ENCODE measurements at places on chromosomes 3 and 15.

DNA sequence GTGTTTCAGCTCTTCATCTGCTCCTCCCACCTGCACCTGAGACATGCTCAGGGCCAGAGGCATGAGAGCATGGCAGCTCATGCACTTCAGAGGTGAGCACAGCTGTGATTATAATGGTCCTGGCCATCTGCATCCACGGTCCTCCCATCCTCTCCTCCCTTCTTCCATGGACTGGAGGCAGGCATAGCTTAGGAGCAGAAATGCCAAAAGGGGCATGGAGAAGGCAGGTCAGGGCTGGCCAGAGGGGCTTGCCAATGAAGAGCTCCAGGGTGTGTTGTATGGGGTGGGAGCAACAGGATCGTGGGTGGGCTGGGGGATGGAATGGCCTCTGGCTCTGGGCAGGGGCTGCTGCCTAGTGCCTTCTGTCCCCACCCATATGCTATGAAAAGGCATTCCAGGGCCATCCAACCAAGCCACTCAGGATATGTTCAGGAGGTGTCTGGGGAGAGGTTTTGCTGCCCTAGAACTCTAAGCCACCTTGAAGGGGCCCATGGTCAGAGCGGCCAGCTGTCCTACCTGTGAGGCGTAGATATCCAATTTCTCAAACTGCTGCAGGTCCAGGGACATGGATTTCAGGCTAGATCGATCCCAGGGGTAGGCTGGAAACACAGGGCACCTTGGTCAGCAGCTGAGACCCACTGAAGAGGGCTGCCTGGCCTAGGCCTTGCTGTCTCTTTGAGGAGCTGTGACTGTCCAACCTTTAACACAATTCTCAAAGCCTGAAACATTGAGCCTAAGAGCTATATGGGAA is 26.1 kb downstream of the KY start:
- H3K27me3 ChIP-seq, result no peaks in the 10 kb centered on the region
- no peaks in the 10 kb centered on the region for H3K36me3 ChIP-seq
- H3K4me1 ChIP-seq, result no peaks in the 10 kb centered on the region
- H3K4me3 ChIP-seq, result no peak overlapping the region

GRCh38 chr3:126127452-126127851 is 43.5 kb upstream of the SLC41A3 start:
- no peaks in the 10 kb centered on the region for H3K36me3 ChIP-seq
- DNase-seq, result no peak
- no peaks in the 10 kb centered on the region for H3K4me1 ChIP-seq
- H3K4me3 ChIP-seq, result no peak overlapping the region
- no peak overlapping the region for H3K27ac ChIP-seq

DNA sequence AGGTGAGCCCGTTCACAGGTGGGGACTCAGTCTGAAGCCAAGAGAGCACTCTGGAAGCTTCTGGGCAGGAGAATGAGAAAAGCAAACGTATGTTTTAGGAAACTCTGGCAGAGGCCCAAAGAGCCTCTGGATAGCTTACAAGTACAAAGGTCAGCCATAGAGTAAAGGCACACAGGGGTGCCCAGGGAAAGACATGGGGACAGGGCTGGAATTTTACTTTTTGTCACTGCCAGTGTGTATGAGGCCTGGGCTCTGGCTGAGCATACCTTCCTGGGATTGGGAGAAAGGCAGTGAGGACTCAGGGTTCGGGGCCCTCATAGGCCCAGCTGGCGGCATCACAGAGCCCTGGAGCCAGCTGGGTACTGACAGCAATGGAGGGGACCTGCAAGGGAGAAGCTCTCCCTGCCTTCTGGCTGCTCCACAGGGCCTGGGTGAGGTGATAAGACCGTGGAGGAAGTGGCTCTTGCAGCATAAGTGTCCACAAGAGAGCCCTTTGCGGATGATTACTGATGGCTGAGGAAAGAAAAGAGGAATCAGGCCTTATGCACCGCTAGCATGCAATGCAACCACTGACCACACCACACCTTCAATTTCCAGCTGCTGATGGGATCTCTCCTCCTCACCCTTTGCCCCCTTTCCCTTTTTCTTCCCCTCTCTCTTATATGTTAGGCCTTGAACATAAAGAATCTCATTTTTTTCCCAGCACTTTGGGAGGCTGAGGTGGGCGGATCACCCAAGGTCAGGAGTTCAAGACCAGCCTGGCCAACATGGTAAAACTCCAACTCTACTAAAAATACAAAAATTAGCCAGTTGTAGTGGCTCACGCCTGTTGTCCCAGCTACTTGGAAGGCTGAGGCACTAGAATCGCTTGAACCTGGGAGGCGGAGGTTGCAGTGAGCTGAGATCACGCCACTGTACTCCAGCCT is 25.1 kb upstream of the BCL2L10 start:
- no peak overlapping the region for H3K4me3 ChIP-seq
- no peak overlapping the region for H3K27ac ChIP-seq
- DNase-seq, result no peak
- no peaks in the 10 kb centered on the region for H3K36me3 ChIP-seq

- DNase-seq, result no peak
- peaks cover 13% of the 10 kb centered on the region for H3K27me3 ChIP-seq
- peak overlapping the region; percentile 29 for H3K4me3 ChIP-seq
- H3K36me3 ChIP-seq, result no peaks in the 10 kb centered on the region
- no peak overlapping the region for H3K27ac ChIP-seq
Measured at GRCh38 chr15:65355173-65355987, 22.4 kb downstream of the IGDCC3 start.

DNA sequence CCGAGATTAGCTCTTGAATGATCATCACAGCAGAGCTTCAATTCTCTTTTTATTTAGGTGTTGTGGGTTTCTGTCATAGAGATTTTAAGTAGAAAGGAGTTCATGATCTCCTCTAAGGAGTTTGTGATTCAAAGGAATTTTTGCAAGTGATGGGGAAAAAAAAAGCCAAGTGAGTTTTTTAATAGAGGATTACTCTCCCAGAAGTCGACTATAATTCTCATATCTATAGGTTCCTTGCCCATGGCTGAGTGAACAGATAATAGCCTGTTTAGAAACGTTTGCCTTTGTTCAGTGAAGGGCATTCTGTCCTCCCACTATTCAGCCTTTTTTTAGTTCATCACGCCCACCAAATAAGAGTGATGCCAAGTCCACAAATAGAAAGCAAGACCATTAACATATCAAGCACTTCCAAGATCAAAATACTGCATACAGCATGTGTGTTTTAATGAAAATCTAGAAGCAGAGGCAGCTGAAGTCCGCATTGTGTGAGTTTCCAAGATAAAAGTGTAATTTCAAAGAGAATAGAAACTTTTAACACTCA is 398.4 kb upstream of the CNTN3 start:
- no peak for DNase-seq
- H3K27me3 ChIP-seq, result no peaks in the 10 kb centered on the region
- H3K4me1 ChIP-seq, result no peaks in the 10 kb centered on the region
- H3K36me3 ChIP-seq, result no peaks in the 10 kb centered on the region
- H3K4me3 ChIP-seq, result no peak overlapping the region

- no peaks in the 10 kb centered on the region for H3K36me3 ChIP-seq
- peak overlapping the region; percentile 46 for H3K4me3 ChIP-seq
- H3K27me3 ChIP-seq, result no peaks in the 10 kb centered on the region
- no peak overlapping the region for H3K27ac ChIP-seq
- DNase-seq, result no peak
Measured at GRCh38 chr3:9916346-9916733, 558 bp upstream of the IL17RC start.

DNA sequence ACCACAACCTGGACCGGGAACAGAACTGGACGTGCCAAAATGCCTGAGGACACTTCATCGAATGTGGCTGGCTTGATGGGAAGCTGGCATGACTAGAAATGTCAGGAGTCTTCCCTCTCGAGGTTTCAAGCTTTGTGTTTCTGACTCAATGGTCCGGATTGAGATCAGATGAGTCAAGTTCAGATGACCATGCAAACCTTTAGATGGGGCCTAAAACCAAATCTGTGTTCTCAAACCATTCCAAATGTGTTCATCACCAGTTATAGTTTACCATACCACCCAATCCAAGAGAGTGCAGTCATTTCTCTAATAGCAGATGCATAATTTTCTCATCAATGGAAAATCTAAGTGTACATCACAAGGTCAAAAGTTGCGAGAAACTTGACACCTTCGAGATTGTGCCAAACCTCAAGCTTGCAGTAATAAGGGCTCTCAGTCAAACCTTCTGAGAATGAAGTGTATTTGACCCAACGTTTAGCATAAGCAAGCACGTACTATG is 369.1 kb downstream of the RORA start:
- H3K27me3 ChIP-seq, result no peaks in the 10 kb centered on the region
- H3K4me3 ChIP-seq, result no peak overlapping the region
- no peaks in the 10 kb centered on the region for H3K36me3 ChIP-seq
- no peaks in the 10 kb centered on the region for H3K4me1 ChIP-seq
- no peak for DNase-seq

DNA sequence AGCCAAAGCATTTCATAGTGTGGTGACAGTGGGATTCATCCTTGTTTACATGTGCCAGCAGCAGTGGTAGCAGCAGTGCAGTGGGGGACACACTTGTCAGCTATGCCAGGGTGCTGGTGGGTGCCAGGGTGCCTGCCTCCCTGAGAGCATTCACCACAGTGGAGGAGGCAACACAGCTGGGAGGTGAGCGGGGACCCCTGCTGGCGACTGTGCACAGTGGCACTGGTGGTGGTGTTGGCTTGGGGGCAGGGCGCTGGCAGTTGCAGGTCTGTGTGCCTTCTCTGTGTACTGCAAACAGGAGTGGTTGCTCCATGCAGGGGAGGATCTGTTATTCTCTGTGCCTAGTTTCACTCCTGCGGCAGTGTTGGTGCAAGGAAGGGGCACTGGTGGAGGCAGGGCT is 41.2 kb downstream of the CEP63 start:
- H3K4me3 ChIP-seq, result no peak overlapping the region
- H3K36me3 ChIP-seq, result no peaks in the 10 kb centered on the region
- no peaks in the 10 kb centered on the region for H3K27me3 ChIP-seq
- no peak overlapping the region for H3K27ac ChIP-seq

- H3K27ac ChIP-seq, result no peak overlapping the region
- no peaks in the 10 kb centered on the region for H3K4me1 ChIP-seq
- DNase-seq, result peak; percentile 77
- no peaks in the 10 kb centered on the region for H3K36me3 ChIP-seq
- H3K4me3 ChIP-seq, result no peak overlapping the region
- no peaks in the 10 kb centered on the region for H3K27me3 ChIP-seq
Measured at GRCh38 chr15:42137461-42138261, 18.8 kb downstream of the PLA2G4F start.

GRCh38 chr3:42300013-42300412 is 34.0 kb upstream of the CCK start:
- no peaks in the 10 kb centered on the region for H3K36me3 ChIP-seq
- peak; percentile 8 for DNase-seq
- no peak overlapping the region for H3K4me3 ChIP-seq

DNA sequence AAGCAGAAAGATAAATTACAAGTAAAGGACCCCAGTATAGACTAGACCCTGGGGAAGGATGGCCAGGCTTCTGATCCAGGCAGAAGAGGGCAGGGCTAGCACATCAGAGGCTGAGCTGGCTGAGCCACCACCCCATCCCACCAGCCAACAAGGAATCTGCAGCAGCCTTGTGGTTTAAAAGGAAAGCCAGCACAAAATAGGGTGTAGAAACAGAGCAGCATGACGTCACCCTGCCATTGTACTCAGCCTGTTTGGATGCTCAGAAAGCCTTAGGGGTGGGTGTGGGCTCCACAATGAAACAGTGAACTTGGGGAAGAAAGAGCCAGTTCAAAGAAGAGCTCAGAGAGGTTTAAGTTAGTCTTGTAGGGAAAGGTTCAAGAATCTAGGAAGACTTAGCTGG is 28.2 kb downstream of the DUOX1 start:
- DNase-seq, result peak; percentile 33
- H3K36me3 ChIP-seq, result no peaks in the 10 kb centered on the region
- H3K27me3 ChIP-seq, result no peaks in the 10 kb centered on the region

GRCh38 chr15:44188795-44189194 is 6.3 kb downstream of the FRMD5 start:
- H3K27me3 ChIP-seq, result peaks cover 6% of the 10 kb centered on the region
- no peaks in the 10 kb centered on the region for H3K36me3 ChIP-seq
- no peak overlapping the region for H3K4me3 ChIP-seq
- DNase-seq, result no peak
- peaks cover 2% of the 10 kb centered on the region for H3K4me1 ChIP-seq

- H3K4me1 ChIP-seq, result no peaks in the 10 kb centered on the region
- peak; percentile 67 for DNase-seq
- no peaks in the 10 kb centered on the region for H3K36me3 ChIP-seq
- H3K4me3 ChIP-seq, result no peak overlapping the region
- no peaks in the 10 kb centered on the region for H3K27me3 ChIP-seq
Measured at GRCh38 chr15:42385206-42385979, 26.1 kb downstream of the CAPN3 start.

- no peak overlapping the region for H3K4me3 ChIP-seq
- H3K27ac ChIP-seq, result no peak overlapping the region
Measured at GRCh38 chr15:95448531-95449229, 881.8 kb upstream of the NR2F2 start.

DNA sequence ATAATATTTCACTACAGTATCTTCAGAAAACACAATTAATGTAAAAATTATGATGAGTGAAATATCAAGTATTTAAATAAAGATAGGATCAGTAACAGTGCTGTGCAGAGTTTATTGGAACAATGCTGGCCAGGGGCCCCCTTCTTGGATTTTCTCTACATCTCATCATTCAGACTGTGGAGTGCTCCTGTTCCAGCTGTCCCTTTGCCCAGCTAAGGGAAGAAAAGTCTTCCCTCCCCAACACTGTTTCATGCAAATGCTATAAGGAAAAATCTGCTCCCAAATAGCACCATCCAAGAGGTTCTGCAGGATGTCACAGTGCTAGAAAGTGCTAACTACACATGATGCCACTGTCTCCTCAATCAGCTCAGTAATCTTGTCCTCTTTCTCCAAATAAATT is 64.5 kb downstream of the RPL39L start:
- H3K36me3 ChIP-seq, result peaks cover 33% of the 10 kb centered on the region
- H3K4me1 ChIP-seq, result peaks cover 14% of the 10 kb centered on the region
- H3K27ac ChIP-seq, result no peak overlapping the region

DNA sequence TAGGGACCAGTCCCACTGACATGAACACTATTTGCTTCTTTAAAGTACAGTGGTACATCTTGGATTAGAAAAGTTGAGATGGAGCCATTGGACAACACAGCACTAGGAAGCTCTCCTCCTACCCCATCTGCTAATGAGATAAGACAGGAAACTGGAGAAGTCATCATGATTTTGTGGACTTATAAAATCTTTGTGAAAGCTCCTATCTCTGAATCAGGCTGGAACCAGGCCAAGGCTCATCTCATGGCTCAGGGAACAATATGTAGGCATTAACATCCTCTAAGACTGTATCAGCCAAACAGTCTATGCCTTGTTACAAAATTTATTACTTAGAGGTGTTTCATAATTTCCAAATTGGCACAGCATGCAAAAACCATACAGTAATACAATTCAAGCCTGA is 84.1 kb downstream of the BOC start:
- H3K36me3 ChIP-seq, result no peaks in the 10 kb centered on the region
- no peak overlapping the region for H3K27ac ChIP-seq
- H3K4me3 ChIP-seq, result no peak overlapping the region
- no peaks in the 10 kb centered on the region for H3K27me3 ChIP-seq

GRCh38 chr15:92614301-92614700 is 41.3 kb downstream of the FAM174B start:
- no peaks in the 10 kb centered on the region for H3K27me3 ChIP-seq
- no peaks in the 10 kb centered on the region for H3K36me3 ChIP-seq
- H3K4me1 ChIP-seq, result no peaks in the 10 kb centered on the region
- DNase-seq, result no peak
- no peak overlapping the region for H3K27ac ChIP-seq
